ENCODE measurements at places on chromosomes 2 and 18. TPM values are rescaled to one million over a fixed set of nuclear protein-coding genes. Genes with fewer than 3 reads are reported as not detected.

The KLHL14 gene
- 0.35 TPM for total RNA-seq

The C2orf72 gene
- total RNA-seq = 0.21 TPM

The RUFY4 gene
- not detected for total RNA-seq

The IHH gene
- total RNA-seq = not detected

The ADAM17 gene
- 38.9 TPM for total RNA-seq

The CCT4 gene
- 59.3 TPM for total RNA-seq
